ENCODE measurements at places on chromosomes 4 and X.

DNA sequence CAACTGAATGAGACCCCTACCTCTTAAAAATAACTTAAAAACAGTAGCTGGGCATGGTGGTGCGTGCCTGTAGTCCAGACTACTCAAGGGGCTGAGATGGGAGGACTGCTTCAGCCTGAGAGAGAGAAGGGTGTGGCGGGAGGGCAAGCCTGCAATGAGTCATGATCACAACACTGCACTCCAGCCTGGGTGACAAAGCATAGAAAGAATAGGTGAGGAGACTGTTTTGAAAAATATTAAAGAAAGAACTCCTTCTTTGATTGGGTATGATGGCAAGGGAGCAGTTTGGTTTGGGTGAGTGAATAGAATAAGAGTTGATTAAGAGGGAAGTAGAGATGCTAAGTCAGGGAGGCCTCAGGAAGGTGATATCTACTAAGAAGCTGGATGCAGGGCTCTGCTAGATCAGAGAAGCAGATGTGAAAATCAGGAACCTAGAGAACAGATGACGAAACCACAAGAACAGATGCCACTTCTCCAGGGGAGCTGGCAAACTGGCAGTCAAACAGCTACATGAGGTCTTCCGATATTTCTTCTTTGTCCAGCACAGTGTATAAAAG lies 318.6 kb downstream of the OPHN1 start:
- DNase-seq: no peak

DNA sequence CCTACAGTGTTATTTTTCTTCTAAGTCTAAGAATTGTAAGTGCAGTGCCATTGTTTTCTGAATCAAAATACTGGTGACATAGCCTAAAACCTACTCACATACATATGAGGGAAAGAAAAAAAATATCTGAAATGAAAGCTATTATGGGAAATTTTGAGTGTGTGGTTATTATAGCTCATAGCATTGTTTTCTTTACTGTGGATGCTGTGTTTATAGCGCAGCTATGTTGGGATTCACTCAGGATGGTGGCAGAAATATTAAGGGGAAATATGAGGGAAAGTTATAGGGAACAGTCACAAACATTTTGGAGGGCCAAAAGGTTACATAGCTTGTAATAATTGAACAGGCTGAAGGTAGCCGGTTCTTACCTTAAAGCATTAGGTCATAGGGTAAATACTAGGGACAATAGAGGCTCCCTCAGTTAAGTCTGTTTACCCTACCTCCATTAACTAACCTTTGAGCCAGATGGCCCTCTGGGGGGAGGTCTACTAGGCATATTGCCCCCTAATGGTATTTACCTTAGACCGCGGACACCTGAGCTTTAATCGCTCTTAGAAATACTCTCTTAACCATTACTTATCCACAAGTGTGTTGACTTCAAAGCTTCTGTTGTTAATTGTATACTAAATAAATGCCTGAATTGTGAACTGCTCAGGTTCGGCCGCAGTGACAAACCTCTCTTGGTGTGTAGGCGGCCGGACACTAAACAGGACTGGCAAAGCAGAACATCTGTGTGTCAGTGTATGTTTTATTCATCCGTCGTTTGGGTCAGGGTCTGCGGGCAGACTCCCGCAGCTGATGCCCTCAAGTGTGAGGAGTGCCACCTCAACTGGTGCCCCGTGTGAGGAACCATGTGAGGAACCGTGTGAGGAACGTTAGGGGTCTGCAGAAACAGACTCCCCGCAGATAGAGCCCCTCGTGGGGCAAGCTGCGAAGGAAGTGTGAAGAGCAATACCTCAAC lies 21.3 kb upstream of the SULT1B1 start:
- no peak for DNase-seq

DNA sequence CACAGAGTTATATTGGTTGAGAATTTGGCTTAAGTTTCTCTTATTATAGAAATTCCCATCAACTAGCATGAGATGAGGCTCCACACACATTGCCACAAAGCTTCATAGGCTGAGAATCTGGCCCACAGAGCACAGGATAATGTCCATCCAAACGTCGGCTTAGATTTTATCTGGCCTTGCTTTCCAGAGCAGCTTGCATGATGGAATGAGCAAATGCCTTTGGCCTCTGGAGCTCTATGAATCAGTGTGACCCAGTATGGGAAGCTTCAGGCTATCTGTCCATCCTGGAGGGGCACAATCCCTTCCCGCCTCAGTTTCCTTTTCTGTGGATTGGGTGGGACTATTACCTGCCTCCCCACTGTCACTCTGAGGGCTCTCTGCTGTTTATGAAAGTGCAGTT lies 131.5 kb upstream of the NDP start:
- no peak for DNase-seq

GRCh38 chrX:119638725-119639471 lies 32.7 kb upstream of the NKRF start:
- no peak for DNase-seq

DNA sequence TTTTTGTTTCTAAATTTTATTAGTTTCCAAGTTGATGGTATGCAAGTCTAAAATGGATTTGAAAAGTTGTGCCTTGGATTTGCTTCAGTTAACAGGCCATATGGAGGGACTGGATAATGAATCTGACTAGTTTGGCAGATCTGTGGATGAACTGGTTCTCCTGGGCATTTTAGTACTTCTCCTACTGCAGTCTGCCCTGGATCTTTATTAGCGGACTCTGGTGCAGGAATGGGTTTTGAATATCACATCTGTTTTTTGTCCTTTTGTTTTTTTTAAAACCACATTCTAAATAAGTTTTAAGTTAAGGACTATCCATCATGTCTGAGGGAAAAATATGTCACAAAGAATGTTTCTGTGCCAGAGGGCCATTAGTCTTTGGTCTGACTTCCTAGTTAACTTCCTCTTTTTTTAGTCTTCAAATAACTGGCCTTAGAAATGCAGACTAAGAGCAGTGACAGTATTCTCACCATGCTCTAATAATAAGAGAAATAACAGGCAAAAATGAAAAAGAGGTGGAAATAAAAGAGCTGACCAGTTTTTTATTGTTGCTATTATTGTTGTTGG lies 13.9 kb upstream of the DCK start:
- no peak for DNase-seq

- DNase-seq: peak; percentile 70
These were observed 895 bp downstream of the SMIM14 start for GRCh38 chr4:39637586-39638353.

DNA sequence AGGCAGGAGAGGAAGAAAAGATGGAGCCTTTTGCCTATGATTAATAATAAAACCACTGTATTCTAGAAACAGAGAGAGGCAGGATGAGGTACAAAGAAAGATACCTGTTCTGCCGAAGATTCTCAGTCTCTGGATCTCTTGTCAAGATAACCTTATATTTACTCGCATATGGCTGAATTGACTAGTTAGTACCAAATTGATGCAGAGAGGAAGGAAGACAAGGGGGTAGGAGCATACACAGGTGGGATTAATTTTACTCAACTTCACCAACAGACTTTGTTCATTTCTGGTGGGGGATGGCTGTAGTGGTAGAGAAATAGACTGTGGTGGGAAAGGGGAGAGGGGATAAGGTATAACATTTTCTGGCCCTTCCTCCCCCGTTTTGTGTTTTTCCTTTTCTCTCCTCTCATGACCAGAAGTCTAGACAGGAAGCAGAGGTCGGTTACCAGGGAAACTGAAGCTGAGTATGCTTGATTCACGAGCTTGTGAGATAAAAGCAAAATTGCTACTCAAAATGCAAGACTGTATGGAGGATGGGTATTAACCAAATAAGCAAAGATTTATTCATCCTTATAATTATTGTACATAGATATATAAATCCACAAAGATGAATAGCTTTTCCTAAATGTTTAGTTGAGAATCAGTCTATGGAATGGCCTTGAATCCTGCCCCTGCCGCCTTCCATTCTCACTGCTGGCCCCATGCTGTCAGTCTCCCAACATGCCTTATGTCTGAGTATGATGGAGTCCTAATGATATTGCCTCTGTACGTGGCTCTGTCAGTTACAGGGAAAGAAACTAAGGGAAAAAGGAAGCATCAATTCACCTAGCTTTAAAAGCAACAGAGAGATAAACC lies 17.8 kb upstream of the PAGE2B start:
- DNase-seq: no peak

GRCh38 chr4:24949970-24950369 lies 37.1 kb upstream of the CCDC149 start:
- no peak for DNase-seq

GRCh38 chr4:108060164-108060563 lies 70.5 kb downstream of the HADH start:
- peak; percentile 35 for DNase-seq

DNA sequence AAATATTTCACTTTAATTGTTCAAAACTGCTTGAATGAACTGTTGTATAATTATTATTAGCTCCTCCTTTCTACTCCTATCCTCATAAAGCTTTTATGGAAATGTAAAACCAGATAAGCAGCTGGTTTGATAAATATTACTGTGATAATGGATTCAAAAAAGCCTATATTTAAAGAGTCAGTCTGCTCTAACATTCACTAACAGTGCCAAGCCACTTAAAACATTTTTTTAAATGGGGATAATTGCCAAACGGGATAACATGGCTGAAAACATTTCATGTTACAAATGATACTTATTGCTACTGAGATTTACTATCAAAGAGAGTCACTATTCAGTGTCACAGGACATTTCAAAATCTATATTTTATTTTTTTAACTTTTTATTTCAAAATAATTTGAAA lies 17.4 kb downstream of the ARHGAP24 start:
- no peak for DNase-seq

GRCh38 chr4:53656421-53656981 lies 65.2 kb upstream of the LNX1 start:
- DNase-seq: no peak

GRCh38 chr4:162494935-162495334 lies 331.1 kb upstream of the FSTL5 start:
- DNase-seq: no peak

GRCh38 chr4:140240237-140240636 lies 86.3 kb upstream of the MAML3 start:
- DNase-seq: no peak

GRCh38 chr4:102430461-102430910 lies 70.7 kb upstream of the NFKB1 start:
- DNase-seq: no peak

DNA sequence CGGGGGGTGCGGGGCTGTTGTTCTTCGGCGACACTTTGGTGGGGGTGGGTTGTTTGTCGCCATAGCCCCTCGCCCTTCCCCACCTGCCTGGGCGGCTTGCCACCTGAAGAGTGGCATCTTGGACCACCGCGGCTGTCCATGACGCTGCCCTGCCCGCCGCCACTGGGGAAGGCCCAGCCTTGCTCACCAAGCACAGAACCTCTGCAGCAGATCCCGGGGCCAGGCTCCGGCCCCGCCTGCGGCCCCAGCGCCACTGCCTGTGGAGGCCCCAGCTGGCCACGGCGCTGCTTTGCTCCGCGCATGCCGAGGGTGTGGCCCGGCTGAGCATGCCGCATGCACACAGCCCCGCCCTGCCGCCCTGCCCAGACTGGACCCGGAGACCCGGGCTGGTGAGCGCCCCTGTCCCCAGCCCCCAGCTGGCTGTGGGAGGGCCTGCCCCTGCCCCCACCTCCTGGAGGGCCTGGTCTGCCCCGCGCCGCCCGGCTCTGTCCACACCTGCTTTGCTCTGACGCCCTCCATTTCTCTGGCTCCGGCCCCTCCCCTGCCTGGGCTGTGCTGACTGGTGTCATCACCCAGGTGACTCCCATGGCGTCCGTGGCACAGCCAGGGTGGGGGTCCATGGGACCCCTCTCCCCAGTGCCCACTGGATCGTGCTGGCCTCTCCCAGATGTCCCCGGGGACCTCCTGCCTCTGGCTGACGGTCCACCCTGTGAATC lies 5.3 kb downstream of the NAT8L start:
- no peak for DNase-seq

GRCh38 chr4:151389311-151389710 lies 19.7 kb upstream of the FHIP1A start:
- no peak for DNase-seq

DNA sequence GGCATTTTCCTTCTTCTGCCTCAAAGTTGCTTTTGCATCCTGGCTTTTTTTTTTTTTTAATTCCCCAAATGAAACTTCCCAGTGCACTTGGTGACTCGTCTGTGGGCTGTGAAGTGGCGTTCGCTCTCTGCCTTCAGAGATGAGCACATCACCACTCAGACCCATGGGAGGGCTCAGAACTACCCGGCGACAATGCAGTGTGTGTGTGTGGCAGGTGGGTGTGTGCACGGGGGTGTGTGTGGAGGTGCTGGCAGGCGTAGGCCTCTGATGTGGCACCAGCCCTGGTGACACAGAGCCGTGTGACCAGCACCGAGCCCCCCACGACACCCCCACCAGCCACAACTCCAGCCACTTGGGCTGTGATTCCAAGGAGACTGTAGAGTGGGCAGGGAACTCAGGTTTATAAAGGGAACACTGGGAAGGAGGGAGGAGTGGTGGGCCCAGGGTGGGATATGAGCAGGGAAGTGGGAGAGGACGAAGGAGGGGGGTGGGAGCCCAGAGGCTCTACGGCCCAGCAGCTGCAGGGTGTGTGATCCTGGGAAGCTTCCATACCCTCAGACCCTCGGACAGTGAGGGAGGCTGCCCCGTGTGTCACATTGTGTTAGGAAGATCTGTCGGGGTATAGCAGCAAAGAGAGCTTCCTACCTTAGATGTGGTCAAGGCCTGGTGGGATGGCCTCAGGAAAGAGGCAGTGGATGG lies 6.0 kb upstream of the WFS1 start:
- DNase-seq: no peak

DNA sequence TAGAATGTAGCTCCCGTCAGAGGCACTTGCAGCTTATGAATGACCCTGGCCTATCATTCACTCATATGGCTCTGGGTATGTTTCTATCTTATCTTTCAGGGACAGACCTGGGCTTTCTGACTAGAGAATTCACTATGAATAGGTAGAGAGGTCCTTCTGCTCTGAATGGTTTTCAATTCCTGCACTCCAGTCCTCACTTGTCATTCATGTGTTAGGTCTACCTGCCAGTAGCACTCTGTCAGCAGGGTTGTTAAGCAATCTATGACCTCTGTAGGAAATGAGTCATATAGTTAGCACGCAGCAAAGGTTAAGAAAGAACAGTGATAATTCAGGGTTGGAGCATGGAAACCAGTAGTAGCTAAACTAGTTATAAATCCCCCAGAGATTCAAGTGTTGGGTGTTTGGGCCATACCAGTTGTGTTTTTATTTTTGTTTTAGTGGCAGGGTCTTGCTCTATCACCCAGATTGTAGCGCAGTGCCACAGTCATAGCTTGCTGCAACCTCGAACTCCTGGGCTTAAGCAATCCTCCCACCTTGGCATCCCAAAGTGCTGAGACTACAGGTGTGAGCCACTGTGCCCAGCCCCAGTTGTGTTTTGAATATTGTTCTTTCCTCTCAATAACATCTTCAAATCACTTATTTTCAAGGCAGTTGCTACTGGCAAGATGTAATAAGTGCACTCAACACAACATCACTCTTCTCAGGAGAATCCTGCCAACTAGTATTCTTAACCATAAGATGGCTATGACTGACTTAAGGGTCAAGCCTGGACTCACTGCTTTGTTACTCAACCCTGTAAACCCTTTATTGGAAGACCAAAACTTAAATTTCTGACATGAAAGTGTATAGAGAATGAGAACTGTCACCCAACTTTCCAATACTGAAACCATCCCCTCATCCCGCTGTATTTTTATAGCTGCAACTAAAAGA lies 25.1 kb downstream of the ARL13A start:
- DNase-seq: no peak
